Daoy (cell line): ENCODE measurements at places on chromosomes 5 and 9. TPM values are rescaled to one million over a fixed set of nuclear protein-coding genes. Genes with fewer than 3 reads are reported as not detected.

DNA sequence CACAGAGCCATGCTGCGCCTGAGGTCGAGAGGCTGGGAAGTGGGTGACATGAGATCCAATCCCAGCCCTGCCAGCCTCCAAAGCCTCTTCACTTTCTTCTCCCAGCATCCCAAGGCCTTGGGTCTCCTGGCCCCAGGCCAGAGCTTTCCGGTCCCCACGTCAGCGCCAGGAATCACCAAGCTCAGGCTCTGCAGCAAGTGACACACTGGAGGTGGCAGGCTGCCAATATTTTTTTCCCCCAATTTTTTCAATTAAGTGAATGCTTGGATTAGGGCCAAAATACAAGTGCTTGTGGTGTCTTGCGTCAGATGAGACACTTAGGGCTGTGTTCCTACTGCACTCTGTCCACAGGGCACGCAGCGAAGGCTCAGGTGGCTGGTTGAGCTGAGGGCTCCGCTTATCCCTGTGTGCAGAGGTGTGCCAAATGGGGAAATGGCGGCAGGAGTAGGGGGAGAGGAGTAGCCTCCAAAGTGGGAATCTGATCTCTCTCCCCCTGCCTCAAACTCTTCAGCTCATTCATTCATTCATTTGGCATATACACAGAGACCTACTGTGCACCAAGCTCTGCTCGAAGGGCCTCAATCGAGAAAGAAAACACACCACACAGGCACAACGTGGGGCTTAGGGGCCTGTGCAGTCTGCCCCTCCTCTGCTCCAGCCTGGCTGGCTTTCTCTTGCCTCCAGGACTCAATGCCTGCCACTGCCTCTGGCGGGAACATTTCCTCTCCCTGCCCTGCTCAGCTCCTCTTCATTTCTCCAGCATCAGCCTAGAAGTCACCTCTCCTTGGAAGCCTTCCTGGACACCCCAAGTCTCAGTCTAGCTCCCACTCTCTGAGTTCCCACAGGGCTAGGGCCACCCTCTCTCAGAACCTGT lies 16.6 kb downstream of the SH3PXD2B start:
- peak; percentile 87 for DNase-seq

DNA sequence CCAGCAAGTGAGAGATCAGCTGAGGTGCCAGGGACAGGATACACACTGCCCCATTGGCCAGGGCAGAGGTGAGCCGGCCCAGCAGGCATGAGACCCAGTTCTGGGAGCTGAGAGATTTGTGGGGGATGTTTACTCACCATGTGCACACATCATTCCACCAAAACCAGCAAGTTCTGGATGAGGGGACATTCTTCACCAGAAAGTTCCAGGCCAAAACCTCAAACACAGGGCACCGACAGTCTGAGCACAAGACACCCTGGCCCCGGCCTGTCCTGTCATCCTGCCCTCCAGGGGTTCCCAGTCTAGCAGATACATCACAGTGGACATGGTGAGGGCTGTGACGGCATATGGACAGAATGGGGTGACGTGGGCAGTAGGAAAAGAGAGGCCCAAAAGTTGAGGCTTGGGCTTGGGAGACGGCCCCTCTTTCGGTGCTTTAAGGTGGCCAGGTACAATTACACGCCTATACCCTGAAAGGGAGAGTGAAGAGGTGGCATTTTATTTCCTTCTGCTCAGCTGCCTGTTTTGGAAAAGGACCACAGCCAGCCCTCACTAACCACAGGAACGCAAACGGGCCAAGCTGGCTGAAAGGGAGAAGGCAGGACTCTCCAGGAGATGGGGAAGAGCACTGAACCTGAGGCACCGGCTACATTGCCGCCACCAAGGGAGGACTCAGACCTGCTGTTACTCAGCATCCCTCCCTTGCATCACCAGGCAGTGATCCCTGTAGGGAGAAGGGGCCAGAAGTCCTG lies 64.0 kb downstream of the SHB start:
- DNase-seq = peak; percentile 63

DNA sequence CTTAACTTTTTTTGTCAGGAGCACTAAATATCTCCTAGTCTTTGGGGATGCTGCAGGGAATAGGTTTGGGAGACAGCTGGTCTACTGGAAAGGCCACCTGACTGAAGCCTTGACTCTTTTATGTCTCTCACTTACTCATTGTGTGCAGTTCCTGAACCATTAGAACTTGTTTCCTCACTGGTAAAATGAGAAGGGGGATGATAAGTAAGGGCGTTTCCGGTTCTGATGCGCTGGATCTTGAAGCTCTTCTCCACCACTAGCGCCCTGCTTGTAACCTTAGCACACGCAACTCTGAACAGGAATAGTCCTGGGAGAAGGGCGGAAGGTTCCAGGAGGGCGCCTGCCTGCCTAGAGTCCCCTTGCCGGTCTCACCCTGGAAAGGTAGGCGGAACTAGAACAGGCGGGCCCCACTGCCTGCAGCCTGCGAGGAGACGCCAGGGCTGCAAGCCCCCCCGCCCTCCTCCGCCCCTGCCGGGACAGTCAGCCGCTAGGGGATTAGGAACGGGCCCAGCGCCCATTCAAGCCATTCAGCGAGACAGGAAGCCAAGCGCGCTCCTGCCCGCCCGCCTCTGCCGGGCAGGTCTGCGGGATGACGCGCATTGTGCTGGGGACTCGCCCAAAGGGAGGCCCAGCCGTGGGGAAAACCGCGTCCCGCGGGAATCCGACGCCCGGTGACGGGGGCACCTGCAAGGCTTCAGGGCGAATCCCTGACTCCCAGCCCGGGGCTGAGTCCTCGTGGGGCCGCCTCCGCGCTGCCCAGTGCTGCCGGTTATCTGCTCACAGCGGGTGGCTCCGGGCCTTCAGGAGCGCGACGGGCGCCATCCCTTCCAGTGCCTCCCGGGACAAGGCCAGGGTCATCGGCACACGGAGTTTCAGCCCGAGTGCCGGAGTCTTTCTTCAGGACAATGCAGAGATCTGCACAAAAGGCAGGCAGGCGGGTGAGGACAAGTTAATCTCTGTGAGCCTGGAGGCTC lies 44.0 kb upstream of the XPA start:
- peak; percentile 81 for DNase-seq

DNA sequence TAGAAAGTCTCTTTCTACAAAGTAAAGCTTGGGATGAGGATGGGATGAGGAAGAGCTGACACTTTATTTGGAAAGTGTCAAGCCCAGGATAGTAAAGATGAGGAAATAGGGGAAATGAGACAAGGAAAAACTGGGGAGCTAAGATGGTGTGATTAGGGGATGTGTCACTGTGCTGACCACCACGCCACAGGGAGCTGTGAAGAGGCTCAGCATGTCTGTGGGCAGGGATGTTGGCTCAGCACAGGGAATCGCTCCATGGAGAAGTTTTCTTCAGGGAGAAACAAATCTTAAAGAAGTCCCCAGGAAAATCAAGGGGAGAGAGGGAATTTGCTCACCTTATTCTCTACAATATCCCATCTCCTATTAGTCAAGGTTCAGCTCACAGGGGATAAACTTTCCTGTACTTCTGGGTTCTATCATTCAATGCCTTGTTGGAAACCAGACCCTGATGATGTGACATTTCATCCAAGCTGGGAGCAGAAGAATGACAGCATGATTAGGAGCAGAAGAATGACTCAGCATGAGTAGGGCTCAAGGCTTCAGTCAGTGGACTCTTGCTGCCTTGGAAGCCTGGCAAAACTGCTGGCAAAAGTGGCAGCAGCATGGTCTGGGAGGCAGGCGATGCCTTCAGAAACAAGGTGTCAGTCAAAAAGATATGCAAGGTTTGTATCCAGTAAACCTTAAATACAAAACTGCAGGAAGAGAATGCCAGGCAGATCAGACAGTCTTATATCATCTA lies 4.9 kb downstream of the HSPB3 start:
- no peak for DNase-seq

DNA sequence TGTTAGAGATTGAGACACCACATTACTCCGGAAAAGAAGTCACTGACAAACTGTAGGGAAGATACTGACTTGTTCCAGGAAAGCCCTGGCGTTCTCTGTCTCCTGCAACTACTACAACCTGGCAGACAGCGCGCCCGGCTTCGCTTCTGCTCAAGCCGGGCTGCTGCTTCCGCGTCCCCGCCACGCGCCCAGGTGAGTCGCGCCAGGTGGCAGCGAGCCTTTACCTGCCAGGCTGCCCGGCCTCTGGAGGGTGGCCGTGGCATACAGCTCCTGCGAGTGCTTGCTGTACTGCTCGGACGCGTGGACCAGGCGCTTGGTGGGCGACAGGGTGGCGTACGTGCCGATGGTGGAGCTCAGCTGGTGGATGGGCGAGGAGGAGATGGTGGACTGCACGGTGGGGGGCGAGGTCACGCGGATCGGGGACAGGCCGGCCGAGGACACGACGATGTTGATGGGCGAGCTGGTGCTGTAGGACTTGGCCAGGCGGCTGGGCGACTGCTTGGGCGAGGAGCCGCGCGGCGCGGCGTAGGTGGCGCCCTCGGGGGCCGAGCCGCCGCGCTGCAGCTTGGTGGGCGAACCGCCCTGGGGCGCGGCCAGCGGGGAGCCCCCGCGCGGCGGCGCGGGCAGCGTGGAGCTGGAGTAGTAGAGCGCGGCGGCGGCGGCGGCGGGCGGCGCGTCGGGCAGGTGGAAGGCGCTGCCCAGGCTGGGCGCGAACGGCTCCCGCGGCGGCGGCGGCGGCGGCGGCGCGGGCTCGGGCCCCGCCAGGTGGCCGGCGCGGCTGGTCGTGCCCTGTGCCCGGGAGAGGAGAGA lies 519.6 kb downstream of the CTNND2 start:
- peak; percentile 64 for DNase-seq

DNA sequence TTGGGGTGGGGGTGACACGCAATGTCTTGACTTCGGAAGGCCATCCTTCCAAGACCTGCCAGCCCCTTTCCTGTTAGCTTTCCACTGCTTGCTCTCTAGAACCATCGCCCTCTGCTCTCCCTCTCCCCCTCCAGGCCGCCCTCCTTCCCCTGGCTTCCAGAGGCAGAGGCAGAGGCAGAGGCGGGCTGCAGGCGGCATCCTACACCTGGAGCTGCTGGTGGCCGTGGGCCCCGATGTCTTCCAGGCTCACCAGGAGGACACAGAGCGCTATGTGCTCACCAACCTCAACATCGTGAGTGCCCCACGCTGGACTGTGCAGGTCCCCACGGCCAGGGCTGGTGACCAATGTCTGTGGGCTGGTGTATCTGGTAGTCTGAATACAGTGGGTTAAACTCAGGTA lies 2.0 kb downstream of the ADAMTS13 start:
- DNase-seq = no peak

- no peak for DNase-seq
These were observed 130.4 kb upstream of the RFX3 start for GRCh38 chr9:3656224-3656623.

- DNase-seq = no peak
These were observed 10.9 kb downstream of the ZCCHC10 start for GRCh38 chr5:133015466-133015865.

GRCh38 chr5:158979749-158980521 lies 119.8 kb downstream of the EBF1 start:
- DNase-seq = peak; percentile 64

GRCh38 chr5:15105799-15106393 lies 234.3 kb upstream of the ANKH start:
- DNase-seq = peak; percentile 43

DNA sequence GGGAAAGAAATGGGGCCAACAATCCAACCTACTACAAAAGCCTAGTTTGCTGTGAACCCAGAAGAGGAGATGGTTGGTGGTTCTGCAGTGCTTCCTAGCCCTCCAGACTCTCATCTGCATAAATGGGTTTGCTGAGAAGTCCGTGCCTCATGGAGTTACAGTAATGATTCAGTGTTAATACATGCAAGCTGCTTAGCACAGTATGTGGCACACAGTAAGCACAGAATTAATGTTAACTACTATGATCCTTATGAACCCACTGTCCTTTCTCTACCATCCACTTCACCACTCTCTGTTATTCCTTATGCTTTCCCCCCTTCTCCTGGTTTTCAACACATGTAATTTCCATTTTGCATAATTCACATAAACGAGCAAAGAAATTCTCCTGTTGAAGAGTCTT lies 100.0 kb downstream of the ACTBL2 start:
- no peak for DNase-seq

GRCh38 chr5:171757853-171758535 lies 27.6 kb upstream of the SMIM23 start:
- peak; percentile 92 for DNase-seq

DNA sequence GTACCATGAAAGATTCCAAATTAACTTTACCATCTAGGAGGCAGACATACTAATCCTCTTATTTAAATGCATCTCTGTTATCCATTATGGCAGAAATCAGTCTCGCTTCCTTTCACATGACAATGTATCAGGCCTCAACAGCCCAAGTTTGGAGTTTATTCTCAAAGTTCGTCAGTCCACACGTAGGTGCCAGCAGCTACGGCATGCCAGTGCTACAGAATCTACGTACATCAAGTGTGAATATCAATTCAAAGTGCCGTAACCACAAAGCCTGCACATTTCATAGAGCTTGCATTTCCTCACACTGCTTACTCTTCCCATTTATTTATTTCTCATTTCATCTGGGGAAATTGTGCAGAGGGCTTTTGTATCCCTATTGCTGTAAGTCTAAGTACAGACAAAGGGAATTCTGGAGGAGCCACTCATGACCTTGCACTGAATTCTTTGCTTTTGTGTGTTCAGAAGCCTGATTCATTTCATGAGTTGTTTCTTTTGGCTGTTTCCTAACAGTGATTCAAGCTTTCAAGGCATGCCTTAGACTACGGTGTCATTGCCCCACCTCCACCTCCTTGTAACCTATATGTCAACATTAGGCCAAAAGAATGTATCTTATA lies 10.0 kb downstream of the ENC1 start:
- peak; percentile 92 for DNase-seq

DNA sequence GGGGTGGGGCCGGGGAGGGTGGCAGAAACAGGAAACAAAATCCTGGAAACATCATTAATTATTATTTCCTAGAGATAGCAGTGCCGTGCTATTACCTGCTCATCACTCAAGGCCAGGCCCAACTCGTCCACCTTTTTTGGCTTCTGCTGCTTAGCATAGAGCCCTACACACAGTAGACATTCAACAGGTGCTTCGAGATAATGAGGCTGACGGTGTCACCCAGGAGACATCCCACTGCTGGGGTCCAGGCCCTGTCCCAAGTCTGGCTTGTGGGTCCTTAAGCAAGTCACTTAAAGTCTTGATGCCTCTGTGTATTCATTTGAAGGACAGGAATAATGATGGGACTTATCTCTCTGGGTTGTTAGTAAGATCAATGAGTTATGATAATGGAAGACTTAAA lies 506.6 kb downstream of the BNC2 start:
- DNase-seq = no peak

- no peak for DNase-seq
These were observed 109.9 kb upstream of the IFNE start for GRCh38 chr9:21592063-21592338.

GRCh38 chr9:100098046-100098886 lies 534 bp downstream of the ERP44 start:
- peak; percentile 76 for DNase-seq

- peak; percentile 83 for DNase-seq
These were observed 49.7 kb upstream of the ARL15 start for GRCh38 chr5:54360089-54360488.

The CCL21 gene
- total RNA-seq = not detected in 2 replicates

The NEURL1B gene
- total RNA-seq = 2.6 and 2.8 TPM in 2 replicates

The THBS4 gene
- 3.2 and 6.5 TPM in 2 replicates for total RNA-seq

The EQTN gene
- total RNA-seq = not detected in 2 replicates

The IL17B gene
- not detected in 2 replicates for total RNA-seq

The LCN15 gene
- total RNA-seq = not detected in 2 replicates

The LRRTM2 gene
- total RNA-seq = 0.51 and 2.2 TPM in 2 replicates

The CCL27 gene
- not detected in 2 replicates for total RNA-seq
